ENCODE measurements at places on chromosomes 16 and 17. TPM values are rescaled to one million over a fixed set of nuclear protein-coding genes. Genes with fewer than 3 reads are reported as not detected.
A peak's percentile ranks its signal among the peaks of the same experiment; 100 is the strongest.

EVI2B gene
- 2.0 TPM for polyA plus RNA-seq

KRT13 gene
- 2.1 TPM for polyA plus RNA-seq

DNA sequence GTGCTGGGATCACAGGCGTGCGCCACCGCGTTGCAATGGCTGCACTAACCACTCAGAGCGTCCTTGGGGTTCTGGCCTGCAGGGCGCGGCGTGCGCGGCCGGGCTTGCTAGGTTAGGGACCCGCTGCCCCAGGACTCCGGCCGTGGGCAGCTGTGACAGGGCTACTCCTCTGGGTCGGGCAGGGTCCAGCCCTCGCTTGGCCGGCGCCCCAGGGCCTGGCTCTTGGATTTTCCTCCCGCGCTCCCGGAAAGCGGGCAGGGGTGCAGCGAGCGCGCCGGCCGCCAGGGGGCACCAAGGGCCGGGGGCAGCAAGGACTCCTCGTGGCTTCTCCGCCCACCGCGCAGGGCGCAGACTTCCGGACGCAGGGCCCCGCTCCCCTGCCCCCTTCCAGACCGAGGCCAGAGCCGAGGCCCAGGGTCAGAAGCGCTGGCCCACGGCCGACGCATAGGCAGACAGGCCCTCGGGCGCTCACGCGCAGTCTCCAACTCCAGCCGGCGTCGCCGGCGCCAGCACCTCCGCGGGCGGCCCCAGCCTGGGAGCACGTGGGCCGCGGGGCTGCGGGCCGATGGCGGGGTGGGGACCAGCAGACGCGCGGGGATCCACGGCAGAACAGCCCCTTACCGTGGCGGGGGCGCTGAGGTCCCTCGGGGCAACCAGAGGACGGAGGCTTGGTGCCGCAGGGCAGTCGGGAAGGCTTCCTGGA lies 355 bp downstream of the TLE7 start:
- DNase-seq, result no peak

LRRC59 gene
- 22.0 TPM for polyA plus RNA-seq

GRCh38 chr17:45235416-45236281 lies 14.0 kb downstream of the FMNL1 start:
- DNase-seq, result peak; percentile 87

ABI3 gene
- polyA plus RNA-seq, result 4.6 TPM

DNA sequence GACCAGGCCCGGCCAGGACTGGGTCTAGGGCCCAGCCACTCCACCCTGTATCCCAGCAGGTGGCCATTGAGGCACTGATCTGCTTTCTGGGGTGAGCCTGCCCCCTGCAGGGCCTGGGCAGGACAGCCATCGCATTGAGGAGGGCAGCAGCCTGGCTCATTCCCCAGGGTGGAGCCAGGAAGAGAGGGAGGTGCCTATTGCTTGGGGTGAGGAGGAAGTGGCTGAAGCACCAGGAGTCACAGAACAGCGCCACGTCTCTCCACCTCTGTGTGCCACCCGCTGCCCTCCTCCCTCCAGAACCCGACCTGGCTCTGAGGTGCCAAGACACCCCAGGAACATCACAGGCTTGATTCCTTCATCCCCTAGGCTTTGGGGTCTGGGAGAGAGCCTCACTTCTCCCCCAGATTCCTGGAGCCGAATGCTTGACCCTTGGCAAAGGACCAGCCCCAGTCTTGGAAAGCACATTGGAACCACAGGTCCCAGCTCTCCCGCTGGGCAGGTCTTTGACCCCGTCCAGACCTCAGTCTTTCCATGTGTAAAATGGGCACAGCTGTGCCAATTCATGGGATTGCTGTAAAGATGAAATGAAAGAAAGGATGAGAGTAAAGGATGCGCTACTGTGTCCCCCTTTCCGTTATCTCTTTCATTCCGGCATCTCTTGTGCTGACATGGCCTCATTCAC lies 7.2 kb upstream of the KRT36 start:
- DNase-seq, result peak; percentile 84

DNA sequence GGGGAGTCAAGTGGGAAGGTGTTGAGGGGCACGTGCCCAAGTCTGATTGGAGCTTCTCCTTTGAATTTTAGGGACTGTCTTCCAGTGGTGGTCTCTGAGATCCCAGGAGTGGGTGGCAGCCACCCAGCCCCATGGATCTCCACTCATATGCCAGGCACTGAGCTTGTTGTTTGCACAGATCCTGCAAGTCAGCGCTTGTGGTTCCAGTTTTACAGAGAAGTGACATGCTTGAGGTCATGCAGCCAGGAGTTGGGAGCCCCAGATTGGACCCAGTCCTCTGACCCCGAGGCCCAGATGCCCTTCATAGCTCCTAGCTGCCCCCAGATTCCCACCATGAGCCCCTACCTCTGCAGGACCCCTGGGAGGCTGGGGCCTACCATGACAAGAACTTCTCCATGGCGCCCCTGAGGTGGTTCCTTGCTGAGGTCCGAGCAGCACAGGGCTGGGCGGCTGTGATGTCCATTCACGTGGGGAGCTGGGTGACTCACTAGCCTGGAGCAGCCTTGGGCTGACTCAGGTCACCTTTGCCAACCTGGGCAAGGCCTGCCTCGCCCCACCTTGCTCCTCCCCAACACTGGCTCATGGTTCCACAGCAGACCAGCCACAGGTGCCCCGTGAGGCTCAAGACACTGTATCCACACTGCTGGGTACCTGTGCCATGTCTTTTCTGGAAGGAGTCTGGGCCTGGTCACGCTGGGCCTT lies 47.4 kb downstream of the RAI1 start:
- DNase-seq, result peak; percentile 34

DNA sequence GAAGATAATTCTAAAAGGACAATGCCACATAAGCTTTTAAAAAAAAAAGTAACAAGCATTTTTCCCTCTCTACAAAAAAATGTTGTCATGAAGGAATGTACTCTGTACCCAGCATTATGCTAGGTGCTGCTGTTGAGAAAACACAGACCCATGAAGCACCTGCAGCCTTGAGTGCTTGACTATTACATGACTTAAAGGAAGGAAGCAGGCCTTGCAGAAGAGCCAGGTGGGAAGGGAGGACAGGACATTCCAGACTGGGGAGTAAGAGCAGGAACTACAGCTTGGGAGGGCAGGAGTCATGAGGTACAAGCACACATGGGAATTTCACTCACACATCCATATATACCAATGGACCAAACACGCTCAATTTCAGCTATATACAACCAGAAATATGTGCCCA lies 3.8 kb downstream of the MYO1D start:
- DNase-seq, result no peak

GRCh38 chr17:76986365-76986764 lies 118.2 kb downstream of the MGAT5B start:
- no peak for DNase-seq

GRCh38 chr17:74149597-74150427 lies 53.7 kb upstream of the RPL38 start:
- DNase-seq, result no peak

- DNase-seq, result no peak
These were observed 27.3 kb downstream of the IGF2BP1 start for GRCh38 chr17:49024523-49024922.

SLC13A2 gene
- polyA plus RNA-seq, result not detected

GRCh38 chr17:7774055-7774521 lies 56.5 kb downstream of the DNAH2 start:
- DNase-seq, result no peak

- DNase-seq, result peak; percentile 45
These were observed 121.2 kb downstream of the SNX29 start for GRCh38 chr16:12097523-12098428.

DNA sequence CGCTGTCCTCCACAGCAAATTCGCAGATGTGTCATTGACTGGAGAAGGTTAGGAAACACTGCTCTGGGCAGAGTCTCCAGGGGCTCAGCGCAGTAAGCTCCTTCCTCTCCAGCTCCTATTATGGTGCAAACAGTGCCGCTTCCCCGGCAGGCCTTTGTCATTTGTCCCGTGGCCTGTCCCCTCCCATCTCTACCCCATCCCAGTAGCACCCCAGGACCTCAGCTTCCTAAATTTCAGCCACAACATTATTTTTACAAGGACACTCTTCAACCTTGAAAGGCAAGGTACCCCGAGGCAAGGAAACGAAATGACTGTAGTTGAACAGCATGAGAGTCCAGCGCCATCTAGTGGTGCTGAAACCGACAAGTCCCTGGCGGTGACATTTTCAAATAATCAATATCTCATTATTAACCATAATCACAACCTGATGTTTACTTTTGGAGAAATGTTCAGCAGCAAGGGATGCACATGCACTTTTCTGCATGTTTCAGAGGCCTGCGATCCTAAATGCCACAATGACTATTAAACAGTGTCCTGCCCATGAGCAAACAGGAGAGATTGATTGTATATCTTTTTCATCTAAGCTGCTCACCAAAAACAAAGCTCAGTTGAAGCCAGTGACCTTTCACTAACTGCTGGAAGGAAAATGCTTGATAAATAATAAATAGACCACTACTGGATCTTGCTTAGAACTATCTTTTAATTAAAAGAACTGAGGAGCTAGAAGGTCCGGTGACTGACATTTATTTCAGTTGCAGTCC lies 16.5 kb downstream of the MRPS23 start:
- peak; percentile 81 for DNase-seq

GRCh38 chr16:50025537-50025931 lies 509 bp downstream of the CNEP1R1 start:
- no peak for DNase-seq

RAB37 gene
- polyA plus RNA-seq, result 1.5 TPM

GRCh38 chr17:80584176-80584905 lies 39.7 kb downstream of the RPTOR start:
- DNase-seq, result no peak

DNA sequence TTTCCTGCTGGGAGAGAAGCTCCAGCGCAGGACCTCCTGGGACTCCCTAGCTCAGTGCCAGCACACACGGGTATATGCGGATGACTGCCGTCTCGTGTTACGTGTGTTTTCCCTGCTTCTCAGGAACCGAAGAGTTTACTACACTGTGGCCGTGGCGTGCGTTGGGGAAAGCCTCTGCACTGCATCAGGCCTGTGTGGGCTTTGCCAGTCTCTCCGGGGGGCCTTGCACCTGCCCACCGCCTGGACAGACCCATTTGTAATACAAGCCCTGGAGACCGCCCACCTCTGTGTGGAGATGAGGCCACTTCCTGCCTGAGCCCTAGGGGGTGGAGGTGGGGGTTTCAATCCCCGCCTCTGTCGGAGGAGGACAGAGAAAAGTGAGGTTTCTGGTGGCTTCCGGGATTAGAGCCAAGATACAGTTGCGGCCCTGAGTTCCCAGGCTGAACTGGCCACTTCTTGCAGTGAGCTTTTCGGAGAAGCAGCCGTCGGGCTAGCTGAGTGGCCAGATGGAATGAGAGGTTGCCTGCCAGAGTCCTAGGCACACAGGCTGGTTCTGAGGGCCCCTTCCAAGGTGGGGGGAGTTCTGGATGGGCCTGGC lies 43.4 kb upstream of the GSE1 start:
- DNase-seq, result no peak

DNA sequence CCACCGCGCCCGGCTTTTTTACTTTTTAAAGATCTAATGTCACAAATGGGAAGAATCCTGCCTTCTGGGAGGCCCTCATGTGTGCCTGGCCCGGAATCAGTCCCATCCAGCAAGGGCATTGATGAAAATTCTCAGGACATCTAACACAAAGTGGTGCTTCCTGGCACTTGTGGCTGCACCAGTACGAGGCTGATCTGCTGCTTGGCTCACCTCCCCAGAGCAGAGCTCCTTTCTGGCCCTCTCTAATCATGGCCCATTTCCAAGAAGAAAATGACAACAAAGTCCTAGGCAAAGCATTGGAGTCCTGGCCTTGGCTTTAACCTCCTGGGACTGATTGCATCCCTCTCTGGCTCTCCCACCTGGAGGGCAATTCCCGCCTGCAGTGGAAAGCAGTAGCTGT lies 50.7 kb upstream of the SIAH1 start:
- DNase-seq, result no peak

- no peak for DNase-seq
These were observed 10.0 kb downstream of the POLDIP2 start for GRCh38 chr17:28347261-28347891.

DNA sequence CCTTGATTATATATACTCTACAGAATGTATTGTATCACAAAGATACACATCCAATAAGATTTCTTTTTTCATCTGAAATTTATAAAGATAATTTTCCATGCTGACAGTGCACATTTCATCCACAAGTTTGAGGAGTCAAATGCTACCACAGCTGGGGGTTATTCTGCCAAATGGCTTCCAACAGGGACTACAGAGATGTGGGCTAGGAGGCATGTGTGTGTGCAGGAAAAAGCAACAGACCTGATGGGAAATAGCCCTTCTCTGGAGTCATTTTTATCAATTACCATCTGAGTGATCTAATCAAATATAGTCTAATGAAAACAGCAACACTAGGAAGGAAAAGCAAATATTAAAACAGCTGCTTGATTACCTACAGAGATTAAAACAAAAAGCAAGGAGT lies 290.5 kb downstream of the CEP112 start:
- no peak for DNase-seq

GRCh38 chr16:13039526-13039925 lies 138.1 kb downstream of the SHISA9 start:
- no peak for DNase-seq

DNA sequence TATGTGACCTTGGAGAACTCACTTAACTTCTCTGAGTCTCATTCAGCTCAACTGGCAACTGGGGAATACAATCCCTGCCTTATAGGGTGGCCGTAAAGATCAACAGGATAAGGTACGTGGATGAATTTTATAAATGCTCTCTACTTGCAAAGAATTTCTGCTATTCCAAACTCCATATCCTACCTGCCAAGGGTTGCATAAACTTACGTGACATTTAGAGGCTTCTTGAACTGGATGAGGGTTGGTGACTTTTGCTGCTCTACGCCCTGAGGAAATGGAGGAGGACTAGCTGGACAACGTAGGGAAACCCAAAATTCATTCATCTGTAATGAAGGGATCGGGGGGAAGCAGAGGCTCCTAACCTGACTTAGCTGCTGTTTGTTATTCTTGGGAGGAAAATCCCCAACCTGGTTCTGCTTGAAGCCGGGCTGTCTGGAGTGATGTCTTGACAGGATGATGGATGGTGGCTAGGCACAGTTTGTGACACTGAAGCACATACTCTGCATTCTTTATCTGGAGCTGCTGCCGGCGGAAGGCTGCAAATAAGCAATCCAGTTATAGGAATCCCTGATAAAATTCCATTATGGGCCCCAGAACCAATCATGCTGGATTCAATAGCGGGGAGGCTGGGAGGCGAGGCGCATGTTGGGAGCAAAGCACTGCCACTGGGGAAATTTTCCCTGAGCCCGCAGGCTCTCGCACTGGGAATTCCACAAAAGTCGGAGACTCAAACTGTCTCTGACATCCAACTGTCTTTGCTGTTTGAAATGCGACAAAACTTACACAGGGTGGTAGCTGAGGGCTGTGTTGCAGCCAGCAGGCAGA lies 94.7 kb upstream of the SDK2 start:
- no peak for DNase-seq

NPIPA2 gene
- polyA plus RNA-seq, result 2.1 TPM

ZP2 gene
- not detected for polyA plus RNA-seq

TRPV2 gene
- 5.2 TPM for polyA plus RNA-seq

All from right cardiac atrium (tissue), 5 donors.